SIG-M5 (cell line): ENCODE measurements at places on chromosomes 3 and 15.

DNA sequence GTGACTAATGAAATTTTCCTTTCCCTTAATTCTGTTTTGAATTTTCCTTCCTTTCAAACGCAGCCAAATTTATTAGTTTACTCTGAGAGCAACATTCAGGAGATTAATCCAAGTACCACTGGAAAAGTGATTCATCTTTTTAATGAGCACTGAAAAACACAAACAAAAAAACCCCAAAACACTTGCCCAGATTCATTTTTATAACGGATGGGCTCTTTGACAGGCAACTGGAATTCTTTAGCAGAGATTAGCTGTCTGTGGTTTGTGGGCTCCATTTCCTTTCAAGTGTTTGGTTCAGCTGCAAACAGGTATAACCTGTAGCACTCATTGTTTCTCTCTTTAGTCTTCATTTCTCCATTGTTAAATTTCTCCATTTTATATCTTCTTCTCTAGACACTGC lies 3.1 kb upstream of the POLR2M start:
- no peak for DNase-seq

DNA sequence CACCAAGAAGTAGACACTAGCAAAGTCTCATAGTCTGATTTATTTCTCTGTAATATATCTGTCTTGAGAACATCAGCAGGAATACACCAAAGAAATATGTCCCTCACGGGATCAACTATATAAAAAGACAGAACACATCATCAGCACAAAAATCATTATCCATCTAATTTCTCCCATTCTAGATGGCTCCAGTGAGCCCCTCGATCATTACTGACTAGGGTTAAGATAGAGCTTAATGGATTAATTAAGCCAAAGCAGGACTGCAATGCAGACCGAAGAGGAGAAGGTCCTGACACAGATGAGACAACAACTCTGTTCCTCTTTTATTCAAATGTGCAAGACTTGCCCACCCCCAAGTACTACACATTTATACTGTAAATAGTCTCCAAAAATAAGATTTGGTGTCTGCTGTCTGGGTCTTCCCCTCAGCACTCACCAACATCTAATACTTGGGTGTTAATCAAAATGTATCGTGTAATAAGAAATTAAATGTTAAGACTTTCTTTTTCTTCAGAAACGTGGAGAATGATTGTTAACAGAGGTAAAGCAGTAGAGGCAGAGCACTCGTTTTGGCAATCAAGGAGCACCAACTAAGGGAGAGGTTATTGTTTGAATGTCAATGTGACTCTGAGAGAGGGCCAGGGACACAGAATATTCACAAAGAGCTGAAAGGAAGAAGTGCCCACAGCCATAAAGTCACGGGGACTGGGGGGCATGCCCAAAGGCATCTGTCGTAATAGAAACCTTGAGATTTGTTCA lies 133.6 kb downstream of the TIGIT start:
- no peak for DNase-seq

DNA sequence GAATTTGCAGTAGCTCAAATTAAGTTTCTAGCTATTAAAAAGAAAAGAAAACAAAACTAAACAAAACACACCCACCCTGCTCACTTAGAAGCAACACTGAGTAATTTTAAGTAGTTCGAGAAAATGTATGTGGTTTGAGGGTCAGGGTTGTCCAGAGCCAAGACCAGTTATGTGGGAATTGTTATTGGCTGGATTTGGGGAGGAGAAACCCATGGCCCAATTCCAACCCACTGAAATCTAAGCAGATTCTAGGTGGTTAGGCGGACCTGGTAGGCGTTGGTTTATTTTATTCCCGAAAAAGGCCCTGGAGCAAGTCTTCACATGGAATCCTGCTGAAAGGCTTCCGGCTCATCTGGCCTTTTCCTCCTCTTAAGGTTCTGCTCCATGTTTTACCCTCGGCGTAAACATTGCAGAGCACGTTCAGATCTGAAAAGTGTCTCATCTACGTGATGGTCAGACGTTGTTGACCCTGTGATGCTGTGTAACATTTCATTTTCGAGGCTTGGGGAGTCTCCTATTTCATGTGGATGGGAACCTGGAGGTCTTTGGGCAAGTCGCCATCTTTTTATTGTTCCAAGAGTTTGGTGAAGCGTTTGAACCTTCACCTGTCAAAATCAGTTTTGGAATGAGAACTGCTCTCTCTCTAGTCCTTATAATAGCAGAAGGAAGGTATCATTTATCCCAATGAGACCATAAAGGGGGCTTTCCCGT lies 64.0 kb downstream of the FLNB start:
- no peak for DNase-seq

GRCh38 chr3:191476066-191476772 lies 15.3 kb downstream of the PYDC2 start:
- no peak for DNase-seq

- DNase-seq, result no peak
Measured at GRCh38 chr3:82643948-82644347, 882.5 kb upstream of the GBE1 start.

GRCh38 chr15:81856001-81856633 lies 189.7 kb downstream of the MEX3B start:
- no peak for DNase-seq

GRCh38 chr3:179000144-179000543 lies 71.5 kb downstream of the ZMAT3 start:
- DNase-seq, result no peak
